IPS DF 6.9 (cell line): ENCODE measurements at places on chromosomes 13 and 19.

GRCh38 chr19:5553892-5554291 lies 13.9 kb downstream of the TINCR start:
- DNase-seq: no peak

DNA sequence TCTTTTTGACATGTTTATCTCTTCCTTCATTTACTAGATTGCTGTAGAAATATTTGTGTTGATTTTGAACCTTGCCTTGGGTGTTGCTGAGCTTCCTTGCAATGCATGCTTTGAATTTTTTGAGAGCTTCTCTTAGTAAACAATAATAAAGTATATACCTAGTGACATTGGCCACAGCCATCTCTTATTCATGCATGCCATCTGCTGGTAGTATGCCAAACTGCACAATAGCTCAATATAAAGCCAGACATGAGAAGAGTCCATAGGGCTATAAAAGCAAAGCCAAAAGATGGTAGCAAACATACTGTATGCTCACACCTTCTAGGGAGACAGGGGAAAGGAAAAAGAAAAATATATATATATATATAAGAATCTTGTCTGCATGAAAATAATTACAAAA lies 18.9 kb upstream of the ZSCAN5A start:
- DNase-seq: no peak

DNA sequence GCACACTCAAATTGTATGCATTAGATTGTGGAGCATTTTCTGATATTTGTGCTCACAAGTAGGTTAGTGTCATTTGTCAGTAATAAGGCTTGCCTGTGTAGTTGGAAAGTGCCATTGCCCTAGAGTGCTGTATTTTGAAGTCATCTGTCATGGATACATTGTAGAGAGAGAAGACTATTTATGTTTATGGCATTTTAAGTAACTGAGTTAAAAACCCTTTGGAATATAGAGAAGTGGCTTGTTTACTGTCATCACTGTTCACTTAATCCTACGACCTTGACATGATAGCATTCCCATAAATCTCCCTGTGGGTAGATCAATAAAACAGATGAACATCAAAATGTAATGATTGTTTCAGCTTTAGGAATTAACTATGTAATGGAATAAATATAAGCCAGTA lies 110.6 kb downstream of the MAB21L1 start:
- DNase-seq: no peak

DNA sequence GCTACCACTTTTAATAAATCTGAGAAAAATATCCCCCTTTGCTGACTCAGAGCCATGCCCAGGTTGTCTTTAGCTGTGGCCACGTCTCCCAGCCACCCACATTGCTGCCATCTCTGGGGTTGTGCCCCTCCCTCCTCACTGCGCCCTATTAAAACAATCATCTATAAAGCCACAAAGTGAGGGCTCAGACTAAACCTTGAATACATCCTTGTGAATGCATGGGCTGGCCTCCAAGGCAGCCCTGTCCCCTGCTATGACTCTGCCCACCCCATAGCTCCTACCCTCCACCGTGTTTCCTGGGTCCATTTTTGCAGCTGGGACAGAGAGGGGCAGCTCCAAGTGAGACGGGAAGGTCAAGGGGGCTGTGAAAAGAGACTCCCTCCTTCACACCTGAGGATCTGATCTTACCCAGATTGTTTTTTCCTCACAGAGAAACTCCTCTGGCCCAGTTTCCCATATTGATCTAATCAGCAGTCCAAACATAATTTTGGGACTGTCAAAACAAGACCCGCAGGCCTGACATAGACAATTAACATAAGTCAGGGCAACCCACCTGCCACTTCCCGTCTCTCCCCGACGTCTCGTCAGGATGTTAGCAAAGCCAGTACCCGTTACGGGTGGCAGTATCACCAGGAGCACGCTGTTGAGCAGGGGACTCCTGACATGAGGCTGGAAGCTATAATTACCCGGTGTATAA lies 199.0 kb downstream of the KATNAL1 start:
- no peak for DNase-seq

DNA sequence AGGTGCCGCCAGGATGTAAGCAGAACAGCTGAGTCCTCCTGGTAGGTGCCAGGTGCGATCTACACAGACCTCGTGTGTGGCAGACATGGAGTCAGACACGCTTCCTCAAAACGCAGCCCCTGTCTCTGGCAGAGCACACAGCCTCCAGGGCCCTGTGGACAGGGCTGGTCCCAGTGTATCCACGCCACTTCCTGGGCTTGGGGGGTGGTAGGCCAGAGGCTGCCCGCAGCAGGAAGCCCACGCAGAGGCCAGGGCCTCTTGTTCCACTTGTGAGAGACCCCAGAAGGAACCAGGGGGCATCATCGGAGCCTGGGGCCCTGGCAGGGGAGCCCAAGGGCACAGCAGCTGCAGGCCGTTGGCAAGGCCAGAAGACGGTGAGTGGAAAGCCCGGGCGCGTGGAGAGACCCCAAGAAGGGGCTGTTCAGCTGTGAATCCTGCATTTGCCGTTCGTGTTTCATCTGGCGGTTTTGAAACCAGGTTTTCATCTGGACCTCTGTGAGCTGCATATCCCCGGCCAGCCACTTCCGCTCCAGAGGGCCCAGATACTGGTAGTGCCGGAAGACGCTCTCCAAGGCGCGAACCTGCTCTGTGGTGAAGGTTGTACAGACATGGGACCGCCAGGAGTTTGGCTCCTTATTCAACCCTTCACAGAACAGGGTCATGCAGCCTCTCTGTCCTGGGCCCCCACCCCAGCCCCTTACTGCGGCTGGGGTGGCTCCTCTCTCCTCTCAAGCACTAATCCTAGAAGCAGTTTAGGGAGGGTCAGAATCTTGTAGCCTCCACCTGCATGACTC lies 25.1 kb upstream of the SLITRK1 start:
- DNase-seq: no peak

GRCh38 chr19:14769201-14769600 lies 9.2 kb downstream of the ADGRE2 start:
- no peak for DNase-seq

DNA sequence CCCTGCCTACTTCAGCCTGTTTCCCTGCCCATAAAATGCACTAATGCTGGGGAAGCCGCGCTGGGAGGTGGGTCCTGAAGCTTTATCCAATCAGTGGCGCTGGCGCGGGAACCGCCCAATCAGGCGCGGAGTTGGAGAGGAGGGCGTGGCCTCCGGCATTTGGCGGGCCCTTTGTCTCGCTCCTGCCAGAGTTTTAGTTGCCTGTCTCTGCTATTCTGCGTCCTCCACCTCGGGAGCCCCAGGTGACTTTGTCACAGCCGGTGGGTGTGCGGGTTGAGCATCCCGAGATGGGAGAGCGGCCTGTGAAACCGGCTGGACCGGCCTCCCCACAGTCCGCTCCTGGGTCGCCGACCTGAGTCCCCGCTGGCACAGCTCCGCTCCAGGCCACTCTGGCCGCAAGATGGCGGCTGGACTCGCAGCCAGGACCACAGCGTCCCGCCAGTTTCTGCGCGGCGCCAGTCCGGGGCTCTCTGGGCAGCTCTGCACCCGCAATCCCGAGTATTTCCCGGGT lies 30.7 kb upstream of the ZNF429 start:
- no peak for DNase-seq

GRCh38 chr13:62119739-62120700 lies 704.4 kb upstream of the PCDH20 start:
- DNase-seq: no peak
